ENCODE measurements at places on chromosomes 16 and 17.

DNA sequence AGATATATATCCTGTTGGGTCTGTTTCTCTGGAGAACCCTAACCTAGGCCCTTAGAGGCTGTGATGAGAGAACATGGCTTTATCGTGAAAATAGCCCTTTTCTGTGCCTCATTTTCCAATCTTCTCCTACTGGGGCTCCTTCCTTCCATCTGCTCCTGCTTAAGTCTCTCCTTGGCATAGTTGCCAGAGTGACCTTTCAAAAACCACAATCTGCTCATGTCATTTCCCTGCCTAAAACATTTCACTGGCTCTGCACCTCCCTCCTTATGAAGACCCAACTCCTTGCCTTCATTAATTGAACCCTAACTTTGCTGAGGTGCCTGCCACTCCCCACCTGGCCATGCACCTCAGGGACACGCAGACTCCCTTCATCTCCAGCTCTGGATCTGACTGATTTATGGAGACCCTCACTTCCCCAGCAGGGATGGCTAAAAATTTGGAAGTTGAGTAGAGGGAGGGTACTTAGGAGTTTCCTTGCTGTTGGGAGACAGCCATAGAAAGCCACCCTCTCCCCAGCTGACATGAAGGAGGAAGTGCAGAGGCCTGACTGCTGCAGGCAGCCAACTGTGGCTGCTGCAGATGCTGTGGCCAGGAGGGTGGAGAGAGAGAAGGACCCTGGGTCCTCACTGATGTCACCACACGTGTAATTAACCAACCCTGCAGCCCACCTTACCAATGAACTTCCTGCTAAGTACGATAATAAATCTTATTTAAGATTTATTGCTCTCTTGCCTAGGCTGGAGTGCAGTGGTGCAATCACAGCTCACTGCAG lies 6.3 kb upstream of the GGA2 start:
- DNase-seq, result no peak

GRCh38 chr17:44384823-44385286 lies 4.6 kb downstream of the ITGA2B start:
- DNase-seq, result no peak

DNA sequence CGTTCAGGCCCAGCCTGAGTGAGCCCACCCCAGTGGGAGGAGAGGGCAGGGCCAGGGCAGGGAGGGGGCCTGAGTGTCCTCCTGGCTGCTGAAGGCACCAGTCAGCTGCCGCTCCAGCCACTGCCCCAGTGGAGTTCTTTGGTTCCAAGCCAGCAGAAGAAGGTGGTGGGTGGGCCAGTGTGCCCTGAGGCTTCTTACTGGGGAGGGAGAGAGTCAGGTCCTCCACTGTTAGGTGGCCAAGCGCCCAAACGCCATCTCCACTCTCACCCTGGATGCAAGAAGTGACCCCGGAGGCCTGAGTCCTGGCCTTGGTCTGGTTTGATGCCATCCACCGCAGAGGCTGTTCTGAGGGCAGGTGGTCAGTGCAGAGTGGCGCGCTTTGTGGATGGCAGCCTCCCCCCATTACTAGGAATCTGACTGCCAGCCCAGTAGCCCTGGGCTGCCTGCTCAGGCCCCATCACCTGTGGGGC lies 2.2 kb downstream of the RNF213 start:
- DNase-seq, result no peak

DNA sequence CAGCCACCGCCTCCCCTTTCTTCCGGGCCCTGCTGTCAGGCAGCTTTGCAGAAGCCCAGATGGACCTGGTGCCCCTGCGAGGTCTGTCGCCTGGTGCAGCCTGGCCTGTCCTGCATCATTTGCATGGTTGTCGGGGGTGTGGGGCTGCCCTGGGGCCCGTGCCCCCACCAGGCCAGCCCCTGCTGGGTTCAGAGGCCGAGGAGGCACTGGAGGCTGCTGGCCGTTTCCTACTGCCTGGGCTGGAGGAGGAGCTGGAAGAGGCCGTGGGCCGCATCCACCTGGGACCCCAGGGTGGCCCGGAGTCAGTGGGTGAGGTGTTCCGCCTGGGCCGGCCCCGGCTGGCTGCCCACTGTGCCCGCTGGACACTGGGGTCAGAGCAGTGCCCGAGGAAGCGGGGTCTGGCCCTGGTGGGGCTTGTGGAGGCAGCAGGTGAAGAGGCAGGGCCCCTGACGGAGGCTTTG lies 5.5 kb upstream of the TGFB1I1 start:
- no peak for DNase-seq

DNA sequence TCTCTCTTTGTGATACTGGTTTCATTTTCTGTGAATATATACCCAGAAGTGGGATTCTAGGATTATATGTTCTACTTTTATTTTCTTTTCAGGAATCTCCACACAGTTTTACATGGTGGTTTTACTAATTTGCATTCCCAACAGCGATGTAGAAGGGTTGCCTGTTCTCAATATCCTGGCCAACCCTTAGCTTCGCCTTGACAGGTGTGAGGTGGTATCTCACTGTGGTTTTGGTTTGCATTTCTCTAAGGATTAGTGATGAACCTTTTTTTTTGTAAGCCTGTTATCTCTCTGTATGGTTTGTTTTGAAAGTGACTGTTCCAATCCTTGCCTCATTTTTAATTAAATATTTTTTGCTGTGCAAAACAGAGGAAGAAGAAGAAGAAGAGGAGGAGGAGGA lies 937.7 kb downstream of the CDH8 start:
- DNase-seq, result no peak

DNA sequence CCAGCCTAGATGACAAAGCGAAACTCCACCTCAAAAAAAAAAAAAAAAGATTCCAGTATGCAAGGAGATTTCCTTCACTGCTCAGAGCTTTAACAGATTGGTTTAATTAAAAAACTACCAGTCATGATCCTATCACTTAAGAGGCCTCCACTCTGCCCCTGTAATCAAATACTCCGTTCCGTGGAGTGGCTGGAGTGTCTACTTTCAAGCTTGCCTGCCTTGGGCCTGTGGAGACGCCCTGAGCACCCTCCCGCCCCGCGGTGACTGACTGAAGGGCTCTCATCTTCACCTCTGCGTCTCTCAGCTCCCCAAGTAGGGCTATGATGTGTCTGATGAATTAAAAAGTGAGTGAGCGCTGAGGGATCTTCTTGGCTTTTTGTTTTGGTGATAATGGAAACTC lies 25.3 kb upstream of the TRPV3 start:
- DNase-seq, result no peak

- no peak for DNase-seq
Observed at GRCh38 chr17:37671028-37671823, 28.0 kb upstream of the DDX52 start.

GRCh38 chr16:8668113-8668512 lies 6.3 kb upstream of the ABAT start:
- no peak for DNase-seq

DNA sequence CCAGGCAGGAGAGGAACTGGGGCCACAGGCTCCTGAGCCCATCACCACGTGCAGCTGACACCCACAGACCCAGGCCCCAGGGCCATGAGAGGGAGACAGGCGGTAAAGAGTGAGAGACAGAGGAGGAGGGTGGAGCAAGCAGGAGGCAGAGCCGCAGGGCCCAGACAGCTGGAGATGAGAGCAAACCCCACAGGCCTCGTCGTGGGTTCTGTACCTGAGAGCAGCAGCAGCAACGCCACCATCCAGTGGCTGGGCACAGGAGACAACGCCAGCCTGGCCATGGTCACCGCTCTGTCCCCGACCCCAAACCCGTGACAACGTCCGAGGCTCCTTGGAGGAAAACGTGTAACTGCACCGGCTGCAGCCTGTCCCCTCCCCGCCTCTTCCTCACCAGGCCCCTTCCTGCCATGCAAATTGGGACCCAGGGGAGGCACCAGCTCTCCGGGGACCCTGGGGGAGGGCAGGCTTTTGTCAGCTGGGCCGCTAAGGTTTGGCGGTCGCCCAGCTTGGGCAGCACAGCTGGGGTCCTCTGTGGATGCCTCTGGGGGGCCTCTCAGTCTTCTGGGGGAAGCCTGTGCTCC lies at the start of gene CD79B:
CD79B (minus strand) TSS at position 351 of the 581 bp plus-strand sequence; CDS start at position 281, 70 bp downstream.
- DNase-seq, result no peak

DNA sequence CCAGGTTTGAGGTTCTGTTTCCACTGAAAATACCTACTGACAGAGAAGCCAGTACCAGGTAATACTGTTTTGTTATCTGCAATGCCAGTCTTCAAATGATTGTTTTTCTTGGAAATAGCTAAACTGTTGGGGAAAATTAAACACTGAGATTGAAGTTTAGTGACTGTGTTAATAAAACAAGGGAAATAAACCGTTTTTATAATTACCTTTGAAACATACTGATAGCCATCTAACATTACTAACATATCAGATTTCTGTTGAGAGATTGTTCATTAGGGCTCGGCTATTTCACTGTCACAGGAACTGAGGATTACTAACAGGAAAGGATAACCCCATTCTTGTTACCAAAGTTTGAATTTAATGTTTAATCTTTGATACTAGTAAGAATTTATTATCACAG lies 42.1 kb downstream of the CYB5B start:
- no peak for DNase-seq

DNA sequence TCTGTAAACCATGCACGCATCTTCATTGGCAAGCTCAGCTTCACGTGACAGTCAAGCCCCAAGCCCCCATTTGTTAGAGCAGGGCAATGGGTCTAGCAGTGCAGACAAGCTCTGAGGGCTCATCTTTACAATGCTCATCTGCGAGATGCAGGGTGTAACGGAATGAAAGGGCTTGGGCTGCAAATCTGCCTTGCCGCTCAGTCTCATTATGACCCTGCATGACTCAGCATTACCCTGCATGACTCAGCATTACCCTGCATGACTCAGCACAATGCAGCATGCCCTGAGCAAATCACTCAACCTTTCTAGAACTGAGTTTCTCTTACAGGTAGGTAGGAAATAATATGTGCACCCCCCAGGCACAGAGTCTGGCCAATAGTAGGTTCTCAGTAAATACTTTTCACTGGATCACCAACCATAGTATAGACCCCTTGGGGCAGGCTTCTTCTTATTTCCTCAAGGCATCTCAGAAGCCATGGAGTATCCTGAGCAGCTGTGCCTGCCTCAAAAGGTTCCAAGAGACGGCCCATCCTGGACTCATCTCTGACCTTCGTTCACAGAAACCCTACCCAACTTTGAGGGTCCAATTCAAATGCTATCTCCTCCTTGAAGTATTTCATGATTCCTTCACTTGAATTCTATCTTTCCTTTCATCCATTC lies 391.3 kb upstream of the CDH5 start:
- no peak for DNase-seq

- no peak for DNase-seq
Observed at GRCh38 chr17:81417879-81418709, 22.8 kb downstream of the BAHCC1 start.

DNA sequence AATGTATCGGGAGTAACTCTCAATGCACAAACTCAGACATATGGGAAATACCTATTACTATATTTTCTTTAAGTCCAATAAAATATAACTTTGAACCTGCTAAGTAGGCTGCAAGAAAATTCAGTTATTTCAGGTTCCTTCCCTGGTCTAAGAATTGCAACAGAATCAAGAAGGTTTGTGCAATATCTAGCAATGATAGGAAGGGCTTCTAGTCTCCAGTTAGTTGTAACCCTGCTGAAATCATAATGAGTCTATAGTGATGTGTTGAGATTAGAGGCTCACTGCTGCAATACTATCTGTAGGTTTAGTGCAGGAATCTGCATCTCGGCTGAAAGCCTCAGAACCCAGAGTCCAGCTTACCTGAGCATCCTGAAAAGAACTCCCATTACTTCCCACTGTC lies 110.5 kb downstream of the PMP22 start:
- no peak for DNase-seq

GRCh38 chr16:66926171-66926947 lies 1.0 kb upstream of the RRAD start:
- DNase-seq, result peak; percentile 58

DNA sequence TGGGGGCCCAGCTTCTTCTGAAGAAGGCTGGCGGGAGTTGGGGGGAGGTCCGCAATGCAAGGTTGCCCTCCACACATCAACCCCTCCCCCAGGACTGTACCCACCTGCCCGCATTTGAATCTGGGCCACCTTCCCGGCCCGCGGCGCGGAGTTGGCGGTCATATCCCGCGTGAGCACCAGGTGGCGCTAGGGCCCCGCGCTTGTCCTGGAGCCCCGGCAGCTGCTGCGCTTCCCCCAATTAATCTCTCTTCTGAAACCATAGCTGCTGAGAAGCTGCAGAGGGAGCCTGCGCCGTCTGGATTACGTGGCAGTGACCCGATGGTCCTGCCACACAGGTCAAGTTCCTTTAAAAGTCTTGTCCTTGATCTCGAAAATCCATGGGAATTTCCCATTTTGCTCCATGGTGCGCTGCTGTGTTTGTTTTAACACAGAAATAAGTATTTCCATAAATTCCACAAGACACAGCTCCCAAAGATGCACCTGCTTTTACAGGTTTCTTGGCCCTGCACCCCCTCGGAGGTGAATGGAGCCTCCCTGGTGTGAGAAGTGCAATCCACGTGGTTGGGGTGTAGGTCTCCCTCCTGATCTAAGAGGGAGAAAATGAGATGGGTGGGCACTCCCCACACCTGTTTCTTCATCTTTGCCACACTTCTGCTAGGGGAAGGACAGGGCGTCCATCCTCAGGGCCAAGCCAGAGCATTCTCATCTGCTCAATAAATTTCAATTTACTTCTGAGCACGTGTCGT lies 22.1 kb downstream of the COX4I1 start:
- peak; percentile 36 for DNase-seq

- DNase-seq, result peak; percentile 50
Observed at GRCh38 chr17:61314368-61315078, 85.1 kb upstream of the TBX2 start.

DNA sequence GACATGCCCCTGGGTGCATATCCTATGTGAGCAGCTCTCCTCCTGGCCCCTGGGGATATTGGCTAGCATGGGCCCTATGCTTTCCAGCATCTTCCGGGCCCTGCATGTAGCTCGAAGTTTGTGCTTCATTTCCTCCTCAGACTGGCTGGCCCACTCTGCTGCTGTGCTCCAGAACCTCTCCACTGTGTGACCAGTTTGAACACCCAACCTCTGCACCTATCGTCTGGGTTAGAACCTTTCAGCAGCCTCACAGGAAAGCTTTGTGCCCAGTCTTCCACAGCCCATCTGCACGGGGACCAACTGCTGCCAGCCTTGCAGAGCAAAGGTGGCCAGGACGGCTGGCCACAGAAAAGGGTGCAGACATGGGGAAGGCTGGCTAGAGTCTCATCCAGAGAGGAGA lies 10.2 kb upstream of the CLEC18B start:
- no peak for DNase-seq

- no peak for DNase-seq
Observed at GRCh38 chr17:45688820-45689219, 95.3 kb upstream of the CRHR1 start.

DNA sequence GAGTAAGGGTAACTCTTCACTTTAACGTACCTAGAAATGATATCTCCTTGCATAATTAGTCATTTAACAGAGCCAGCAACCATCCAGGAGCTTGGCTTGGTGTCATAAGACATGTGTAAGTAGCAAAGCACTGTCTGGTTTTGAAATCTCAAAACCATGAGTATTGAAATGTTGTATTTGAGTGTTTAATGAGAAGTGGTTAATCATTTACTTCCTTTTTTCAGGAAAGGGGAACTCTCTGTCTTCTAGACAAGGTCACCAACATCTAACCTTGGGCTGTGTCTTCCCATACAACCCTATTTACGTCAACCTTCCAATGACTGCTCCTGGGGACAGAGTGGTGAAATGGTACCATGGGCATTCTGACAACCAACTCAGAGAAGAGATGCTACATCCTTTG lies 27.1 kb downstream of the PMP22 start:
- no peak for DNase-seq

GRCh38 chr17:44218344-44219107 lies 949 bp downstream of the UBTF start:
- peak; percentile 86 for DNase-seq
